AG08395 (cell line): ENCODE measurements at places on chromosomes 4 and X.
A peak's percentile ranks its signal among the peaks of the same experiment; 100 is the strongest.

DNA sequence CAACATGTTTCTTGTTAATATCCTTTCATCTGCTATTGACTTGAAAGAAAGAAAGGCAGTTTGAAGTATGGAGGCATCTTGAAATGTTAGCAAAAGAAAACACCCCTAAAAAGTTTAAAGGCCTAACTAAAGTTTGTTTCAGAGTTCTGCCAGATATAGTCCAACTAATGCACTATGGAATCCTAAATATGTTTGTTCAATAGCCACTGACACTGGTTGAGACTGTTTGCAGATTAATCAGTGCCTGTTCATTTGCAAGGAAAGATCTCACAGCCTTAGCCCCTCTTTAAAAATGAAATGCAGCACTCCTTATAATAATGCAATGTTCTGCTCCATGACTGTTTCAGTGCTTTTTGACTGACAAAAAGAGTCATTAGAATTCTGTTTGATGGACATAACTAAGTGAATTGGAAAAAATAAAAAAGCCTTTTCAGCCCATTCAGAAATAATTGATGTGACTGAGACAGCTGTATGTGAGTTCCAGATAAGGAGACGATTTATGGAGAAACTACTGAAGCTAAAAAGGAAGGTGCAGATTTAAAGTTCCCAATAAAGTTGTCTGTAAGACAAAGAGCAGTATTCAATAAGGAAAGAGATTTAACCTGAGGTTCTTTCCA lies 192.0 kb downstream of the PCDH7 start:
- no peak for DNase-seq

GRCh38 chr4:15469402-15470127 lies at the start of gene CC2D2A:
CC2D2A (plus strand) TSS chr4:15469882; CDS start chr4:15475933, 6,051 bp downstream.
- DNase-seq, result peak; percentile 72

DNA sequence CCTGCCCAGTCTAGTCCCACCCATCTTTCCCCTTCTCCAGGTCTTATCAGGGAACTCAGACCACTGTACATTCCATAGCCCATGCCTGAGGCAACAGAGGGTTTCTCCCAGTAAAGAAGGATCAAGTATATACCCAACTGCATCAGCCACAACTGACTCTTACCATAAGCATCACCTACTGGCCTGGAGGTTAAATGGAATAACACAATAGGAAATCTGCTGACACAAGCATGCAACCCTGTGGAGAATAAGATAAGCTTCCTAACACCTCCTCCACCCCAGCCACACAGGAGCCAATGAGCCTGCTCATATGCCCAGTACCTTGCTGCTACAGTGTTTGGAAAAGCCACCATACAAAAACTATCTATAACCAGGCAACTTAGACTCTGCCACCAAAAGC lies 34.6 kb upstream of the PLK4 start:
- no peak for DNase-seq

GRCh38 chr4:20678400-20678799 lies 21.9 kb upstream of the PACRGL start:
- DNase-seq, result no peak

GRCh38 chrX:121298499-121298898 lies 251.1 kb downstream of the GLUD2 start:
- DNase-seq, result no peak

DNA sequence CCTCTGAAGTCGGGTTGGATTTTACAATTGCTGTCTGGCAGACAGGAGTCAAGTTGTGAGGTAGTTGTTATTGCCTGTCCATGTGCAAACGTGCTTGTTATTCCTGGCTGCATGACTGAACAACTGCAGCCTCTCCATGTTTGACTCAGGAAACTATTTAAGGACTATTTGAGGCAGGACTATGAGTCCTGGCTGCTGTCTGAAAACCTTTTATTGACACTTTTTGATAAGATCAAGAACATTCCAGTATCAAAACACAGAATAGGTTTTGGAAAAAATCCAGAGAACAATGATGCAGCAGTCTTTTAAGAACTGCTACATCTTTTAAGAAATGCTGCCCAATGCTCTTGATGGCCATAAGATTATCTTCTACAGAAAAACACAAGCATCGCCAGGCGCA lies 10.0 kb upstream of the SPRY1 start:
- DNase-seq, result no peak

GRCh38 chr4:185566972-185567371 lies 31.7 kb upstream of the PDLIM3 start:
- peak; percentile 55 for DNase-seq

- no peak for DNase-seq
Observed at GRCh38 chr4:188190461-188190860, 51.2 kb downstream of the TRIML1 start.

- no peak for DNase-seq
Observed at GRCh38 chrX:118751950-118752783, 24.8 kb downstream of the IL13RA1 start.

GRCh38 chr4:56665781-56666180 lies 15.3 kb downstream of the HOPX start:
- DNase-seq, result no peak

DNA sequence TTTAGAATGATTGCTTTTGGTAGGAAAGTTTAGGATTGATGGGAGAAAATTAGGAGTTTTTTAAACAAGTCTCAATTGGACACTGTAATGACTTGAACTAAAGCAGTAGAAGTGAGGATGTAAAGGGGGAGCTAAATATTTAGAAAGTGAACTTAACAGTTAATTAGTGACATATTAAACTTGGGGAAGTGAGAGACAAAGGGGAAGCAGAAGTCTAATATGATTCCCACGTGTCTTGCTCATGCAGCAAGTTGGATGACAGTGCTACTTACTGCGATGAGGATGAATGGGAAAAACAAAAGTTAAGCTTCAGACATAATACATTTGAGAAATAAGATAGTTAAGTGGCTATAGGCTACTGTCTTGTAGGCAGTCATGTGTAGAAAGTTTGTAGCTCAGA lies 110.4 kb downstream of the RPA4 start:
- no peak for DNase-seq

- peak; percentile 62 for DNase-seq
Observed at GRCh38 chr4:71026086-71026485, 32.6 kb downstream of the DCK start.

DNA sequence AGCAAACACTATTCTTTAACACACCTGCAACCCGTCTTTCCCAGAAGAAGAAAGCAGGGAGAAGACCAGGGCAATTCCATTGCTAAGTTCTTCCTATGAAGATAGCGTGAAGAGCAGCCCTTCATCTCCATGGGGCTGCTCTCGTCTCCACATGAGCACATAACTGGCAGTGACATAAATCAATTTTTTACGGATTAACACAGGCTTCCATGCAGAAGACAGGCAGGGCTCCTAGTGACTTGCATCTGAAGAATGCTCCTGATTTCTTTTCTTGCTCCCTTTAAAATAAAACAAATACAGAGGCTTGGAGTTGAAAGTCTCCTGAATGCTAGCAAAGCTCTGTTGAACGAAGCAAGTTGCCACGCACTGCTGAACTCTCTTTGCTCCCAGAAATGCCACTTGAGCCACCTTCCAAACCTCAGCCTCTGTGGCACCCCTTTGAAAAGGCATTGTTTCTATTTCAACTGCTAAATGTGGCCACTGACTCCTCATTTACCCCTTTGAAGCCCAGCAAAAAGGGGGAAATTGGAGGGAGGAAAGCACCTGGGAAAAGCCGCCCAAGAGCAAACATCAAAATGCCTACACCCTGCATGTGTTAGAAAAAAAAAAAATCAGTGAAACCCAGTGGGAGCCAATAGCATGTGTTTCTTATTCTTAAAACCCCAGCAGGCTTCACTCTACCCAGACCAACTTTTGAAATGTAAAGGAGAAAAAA lies 383.7 kb downstream of the IDS start:
- DNase-seq, result no peak

- no peak for DNase-seq
Observed at GRCh38 chr4:91114386-91114785, 987.2 kb downstream of the CCSER1 start.

GRCh38 chrX:43836435-43837184 lies 45.6 kb downstream of the MAOB start:
- peak; percentile 29 for DNase-seq
